Aortic smooth muscle cell (primary cell): ENCODE measurements at places on chromosomes 11 and 22. TPM values are rescaled to one million over a fixed set of nuclear protein-coding genes. Genes with fewer than 3 reads are reported as not detected.

The GDPD4 gene
- total RNA-seq: not detected in 2 replicates

The SCN3B gene
- 0.13 and 0.25 TPM in 2 replicates for total RNA-seq

The PICALM gene
- 368 and 396 TPM in 2 replicates for total RNA-seq

The ARHGAP42 gene
- total RNA-seq: 11.5 and 13.3 TPM in 2 replicates

The RELA gene
- 20.2 and 20.7 TPM in 2 replicates for total RNA-seq

The OR10G6 gene
- total RNA-seq: not detected in 2 replicates

The GALNT18 gene
- total RNA-seq: 2.5 and 4.0 TPM in 2 replicates

The APLNR gene
- 0.19 and 0.66 TPM in 2 replicates for total RNA-seq

The ANKK1 gene
- total RNA-seq: 0.06 TPM in 1 of 2 replicates, not detected in the other

The NXPE4 gene
- total RNA-seq: not detected in 2 replicates

The NFAM1 gene
- under 0.01 TPM in 1 of 2 replicates, not detected in the other for total RNA-seq

The FAM227A gene
- total RNA-seq: 1.1 and 1.8 TPM in 2 replicates

The SLC25A18 gene
- not detected in 2 replicates for total RNA-seq
